Foreskin melanocyte (primary cell): ENCODE measurements at places on chromosomes 1 and 21.

DNA sequence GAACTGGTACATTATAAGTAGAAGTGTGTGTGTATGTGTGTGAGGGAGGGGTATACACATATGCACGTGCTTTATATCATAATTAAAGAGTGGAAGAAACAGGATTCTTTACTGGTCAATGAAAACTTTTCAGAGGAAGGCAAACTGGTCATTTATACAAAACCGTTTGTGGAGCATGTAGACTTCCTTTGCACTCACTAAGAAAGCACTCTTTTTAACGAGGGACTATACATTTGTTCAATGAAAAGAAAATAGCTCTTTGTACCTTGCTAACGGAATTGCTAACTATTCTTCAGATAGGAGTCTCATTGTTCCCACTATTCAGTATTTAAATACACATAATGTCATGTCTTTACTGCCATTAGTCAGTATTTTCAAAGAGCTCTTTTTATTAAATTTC lies 219.3 kb downstream of the ST6GALNAC3 start:
- peak; percentile 43 for DNase-seq

- no peak for DNase-seq
Observed at GRCh38 chr1:22562584-22563583, at the start of gene EPHA8. EPHA8 (plus strand) TSS chr1:22563489; CDS start chr1:22563636, 147 bp downstream.

DNA sequence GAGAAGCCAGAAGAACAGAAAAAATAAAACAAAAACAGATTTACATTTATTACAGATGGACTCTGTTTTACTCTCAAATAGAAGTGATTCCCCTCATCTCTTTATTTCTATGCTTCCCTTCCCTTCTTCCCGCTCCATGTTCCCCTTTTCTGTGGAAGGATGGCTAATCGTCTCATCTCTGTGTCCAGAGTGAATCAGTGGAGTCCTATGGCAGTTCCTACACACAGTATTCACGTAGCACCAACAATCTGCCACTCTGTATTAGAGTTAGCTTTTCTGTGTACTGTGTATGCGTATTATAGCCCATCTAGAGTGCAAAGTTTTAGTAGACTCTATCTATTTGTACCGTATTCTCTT lies 6.8 kb upstream of the ERO1B start:
- no peak for DNase-seq

GRCh38 chr1:67771749-67772148 lies 61.5 kb downstream of the GNG12 start:
- DNase-seq, result no peak

GRCh38 chr1:153683854-153684253 lies 5.4 kb downstream of the NPR1 start:
- no peak for DNase-seq

DNA sequence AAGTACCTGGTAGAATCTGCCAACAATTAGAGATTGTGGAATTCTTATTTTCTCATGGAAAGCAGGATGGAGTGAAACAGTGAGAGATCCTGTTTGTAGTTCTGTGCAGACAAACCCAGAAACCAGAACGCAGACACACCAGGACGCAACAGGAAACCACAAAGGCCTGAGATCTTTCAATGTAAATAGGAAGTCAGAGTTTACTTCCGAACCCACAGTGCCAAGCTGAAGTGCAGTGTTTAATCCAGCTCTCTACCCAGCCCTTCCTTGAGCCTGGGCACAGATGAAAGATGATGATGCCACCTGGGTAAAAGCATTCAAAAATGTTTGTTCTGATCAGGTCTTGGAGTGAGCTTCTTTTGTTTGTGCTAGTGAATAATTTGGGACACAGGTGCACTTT lies 244.2 kb upstream of the HOOK1 start:
- DNase-seq, result no peak

- no peak for DNase-seq
Observed at GRCh38 chr1:172905452-172905851, 145.3 kb downstream of the TNFSF18 start.

DNA sequence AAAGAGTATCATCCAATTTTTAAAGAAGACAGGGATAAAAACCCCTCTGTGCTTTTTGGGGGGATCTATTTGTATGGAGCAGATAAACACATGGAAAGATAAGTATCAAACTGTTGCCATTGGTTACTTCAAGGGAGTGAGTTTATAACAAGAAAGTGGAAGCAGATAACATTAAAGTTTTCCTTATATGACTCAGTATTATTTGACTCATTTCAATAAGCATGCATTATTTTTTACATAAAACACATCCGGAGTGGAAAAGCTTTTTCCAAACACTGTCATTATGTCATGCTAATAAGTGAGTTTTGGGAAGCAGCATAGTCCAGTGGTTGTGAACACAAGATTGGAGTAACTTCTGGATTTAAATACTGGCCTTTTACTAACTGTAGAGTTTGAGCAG lies 452.2 kb downstream of the LTN1 start:
- no peak for DNase-seq

GRCh38 chr1:190476321-190476720 lies 1.3 kb downstream of the BRINP3 start:
- DNase-seq, result no peak

DNA sequence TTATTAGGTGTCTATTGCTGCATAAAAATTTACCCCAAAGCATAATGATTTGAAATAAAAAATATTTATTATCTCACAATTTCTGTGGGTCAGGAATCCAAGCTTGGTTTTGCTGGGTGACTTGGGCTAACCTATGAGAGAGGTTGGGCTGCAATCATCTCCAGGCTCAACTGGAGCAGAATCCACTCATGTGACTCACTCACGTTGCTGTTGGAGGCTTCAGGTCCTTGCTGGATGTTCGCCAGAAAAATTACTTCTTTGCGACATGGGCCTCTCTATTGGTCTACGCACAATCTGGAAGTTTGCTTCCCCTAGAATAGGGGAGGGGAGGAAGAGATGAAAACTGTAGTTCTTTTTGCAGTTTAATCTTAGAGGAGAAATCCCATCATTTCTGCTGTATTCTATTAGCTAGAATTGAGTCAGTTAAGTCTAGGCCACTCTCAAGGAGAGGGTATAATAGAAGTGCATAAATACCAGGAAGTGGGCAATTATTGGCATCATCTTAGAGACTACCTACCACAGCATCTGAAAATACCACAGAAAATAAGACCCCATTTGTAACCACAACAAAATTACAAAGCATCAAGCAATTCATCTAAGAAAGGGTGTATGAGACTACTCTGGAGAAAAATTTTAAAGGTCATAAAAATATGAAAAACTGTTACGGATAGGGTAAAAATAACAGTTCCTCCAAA lies 5.7 kb upstream of the FASLG start:
- no peak for DNase-seq

DNA sequence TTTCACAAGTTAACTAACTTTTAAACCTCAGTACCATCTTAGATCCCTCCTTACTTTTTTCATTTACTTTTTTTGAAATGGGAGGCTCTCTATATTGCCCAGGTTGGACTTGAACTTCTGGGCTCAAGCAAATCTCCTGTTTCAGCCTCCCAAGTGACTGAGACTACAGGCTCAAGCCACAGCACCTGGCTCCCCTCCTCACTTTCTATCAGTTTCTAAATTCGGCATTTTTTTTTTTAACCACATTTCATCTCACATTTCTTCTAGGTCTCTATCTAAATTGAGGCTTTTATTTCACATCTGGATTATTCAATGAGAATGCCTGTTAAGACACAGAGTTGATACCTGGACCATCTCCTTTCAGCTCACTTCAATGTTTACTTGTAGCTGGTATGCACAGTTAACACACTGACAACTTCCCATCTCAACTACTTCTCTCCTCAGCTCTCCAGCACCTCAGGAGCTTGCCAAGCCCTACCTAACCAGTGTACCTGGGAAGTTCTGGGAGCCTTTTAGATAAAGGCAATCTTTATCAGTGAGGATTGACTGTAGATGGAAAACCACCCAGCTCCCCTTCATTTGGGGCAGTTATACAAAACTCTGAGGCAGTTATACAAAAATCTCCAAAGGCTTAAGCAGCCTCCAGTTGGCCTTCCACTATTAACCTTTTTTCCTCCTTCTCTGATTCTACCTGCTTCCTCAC lies 3.4 kb downstream of the USP33 start:
- DNase-seq, result no peak

DNA sequence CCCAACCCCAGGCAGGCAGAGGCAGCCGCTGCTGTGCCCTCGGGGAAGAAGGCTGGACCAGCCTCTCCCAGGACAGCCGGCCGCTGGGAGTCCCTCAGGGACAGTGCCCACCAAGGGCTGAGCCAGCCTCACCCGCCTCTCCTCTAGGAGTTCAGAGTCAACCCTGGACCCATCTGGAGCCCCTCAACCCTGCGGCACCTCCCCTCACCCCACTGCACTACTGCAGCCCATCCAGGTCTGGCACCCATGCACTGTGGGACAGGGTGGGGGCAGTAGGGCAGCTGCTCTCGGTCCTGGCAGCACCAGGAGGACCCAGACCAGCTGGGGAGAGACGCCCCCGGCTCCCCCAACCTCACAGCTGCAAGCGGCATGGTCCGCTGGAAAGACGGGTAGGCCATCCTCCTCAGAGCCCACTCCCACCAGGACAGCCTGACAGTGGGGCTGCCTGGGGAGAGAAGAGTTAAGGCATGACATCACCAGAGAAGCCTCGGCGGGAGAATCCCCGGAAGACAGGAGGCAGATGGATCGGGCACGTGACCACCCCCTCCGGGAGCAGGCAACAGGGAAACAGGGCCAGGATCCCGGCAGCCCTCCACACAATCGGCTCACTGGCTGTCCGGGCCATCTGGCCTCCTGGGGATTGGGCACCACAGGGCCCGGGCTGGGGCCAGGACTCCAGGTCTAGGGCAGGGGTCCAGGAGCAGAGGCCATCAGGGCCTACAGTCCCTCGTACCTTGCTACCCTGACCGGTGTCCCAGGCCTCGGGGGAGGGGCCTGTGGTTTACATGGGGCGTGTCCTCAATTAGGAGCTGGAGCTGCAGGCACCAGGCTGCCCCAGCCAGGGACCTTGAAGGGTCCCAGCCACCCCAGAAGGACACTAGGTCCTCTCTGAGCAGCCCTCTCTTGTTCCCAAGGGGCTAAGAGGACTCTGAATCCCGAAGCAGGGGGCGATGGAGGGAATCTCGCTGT lies 3.1 kb downstream of the ACAP3 start:
- DNase-seq, result peak; percentile 75

DNA sequence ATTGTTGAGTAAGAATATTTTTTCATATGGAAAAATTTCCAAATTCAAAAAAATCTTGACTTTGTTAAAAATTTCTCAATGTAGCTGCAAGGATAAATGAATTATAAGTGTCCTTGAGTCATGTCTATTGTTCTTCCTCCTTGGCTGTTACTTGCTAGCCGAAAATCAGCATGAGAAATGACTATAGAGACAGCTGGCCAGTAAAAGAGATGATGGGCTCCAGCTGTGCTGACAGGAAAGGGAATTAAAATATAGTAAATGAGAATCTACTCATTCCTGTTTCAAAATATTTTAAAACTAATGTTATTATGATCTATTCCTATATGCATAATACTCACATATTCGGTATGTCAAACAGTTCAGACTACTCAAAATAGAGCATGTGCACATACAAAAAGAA lies 1292.6 kb downstream of the BRINP3 start:
- no peak for DNase-seq

DNA sequence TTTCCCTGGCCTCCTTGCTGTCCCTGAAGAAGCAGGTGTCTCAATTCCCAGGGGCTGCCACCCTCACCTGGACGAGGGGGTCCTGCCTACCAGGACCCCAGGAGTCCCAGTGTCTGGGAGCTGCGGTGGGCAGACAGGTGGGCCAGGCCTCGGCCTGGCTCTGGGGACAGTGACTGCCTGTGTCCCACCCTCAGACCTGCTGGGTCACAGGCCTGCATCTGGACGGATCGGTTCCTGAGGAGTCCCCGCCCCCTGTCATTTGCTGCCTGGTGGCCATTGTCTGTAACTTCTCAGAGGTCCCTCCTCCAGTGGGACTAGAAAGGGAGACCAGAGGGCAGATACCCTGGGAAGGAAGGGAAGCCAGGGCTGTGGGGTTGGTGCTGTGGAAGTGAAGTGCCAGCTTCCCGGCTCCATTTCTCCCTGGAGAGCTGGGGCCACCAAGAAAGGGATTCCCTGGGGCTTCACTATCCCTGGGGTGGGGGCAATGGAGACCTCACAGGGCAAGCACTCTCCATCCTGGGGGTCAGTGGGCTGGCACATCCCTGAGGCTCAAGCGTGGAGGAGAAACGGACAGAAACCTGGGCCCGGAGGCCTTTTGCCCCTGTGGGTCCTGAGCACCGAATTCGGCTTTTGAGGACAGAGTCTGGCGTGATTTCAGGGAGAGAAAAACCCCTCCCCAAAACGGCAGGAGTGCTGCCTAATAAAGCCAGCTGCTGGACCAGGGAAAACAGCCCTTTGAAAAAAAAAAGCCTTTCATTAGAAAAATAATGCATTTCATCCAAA lies 157.3 kb downstream of the PEX14 start:
- DNase-seq, result no peak

- DNase-seq, result no peak
Observed at GRCh38 chr1:195054217-195054687, 1554.0 kb downstream of the KCNT2 start.

- no peak for DNase-seq
Observed at GRCh38 chr1:206709772-206710459, 25.2 kb downstream of the MAPKAPK2 start.

- DNase-seq, result no peak
Observed at GRCh38 chr21:35428489-35428888, 379.4 kb upstream of the RUNX1 start.

DNA sequence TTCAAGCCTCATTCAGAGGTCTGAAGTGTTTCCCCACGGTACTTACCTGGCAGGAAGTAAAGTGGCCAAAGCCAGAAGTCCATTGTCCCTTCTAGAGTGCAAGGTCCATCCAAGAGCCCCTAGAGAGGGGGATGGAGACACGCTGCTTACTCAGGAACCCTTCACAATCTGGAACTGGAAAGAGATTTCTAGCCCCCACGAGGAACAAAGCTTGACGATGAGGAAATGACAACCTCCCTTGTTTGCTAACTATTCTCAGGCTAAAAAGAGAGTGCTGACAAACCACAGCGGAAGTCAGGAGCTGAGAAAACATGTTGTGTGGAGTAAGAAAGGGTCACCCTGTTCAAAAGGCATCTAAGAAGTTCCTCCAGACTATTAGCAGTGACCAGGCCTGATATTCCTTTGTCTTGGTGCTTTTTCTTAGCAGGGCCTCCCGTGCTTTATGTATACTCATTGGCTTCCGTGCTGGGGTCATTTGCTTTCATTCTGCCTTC lies at the start of gene FCMR:
Gene FCMR (minus strand): TSS at position 170 of the 494 bp plus-strand sequence. CDS start 87 bp downstream, at position 83.
- no peak for DNase-seq

DNA sequence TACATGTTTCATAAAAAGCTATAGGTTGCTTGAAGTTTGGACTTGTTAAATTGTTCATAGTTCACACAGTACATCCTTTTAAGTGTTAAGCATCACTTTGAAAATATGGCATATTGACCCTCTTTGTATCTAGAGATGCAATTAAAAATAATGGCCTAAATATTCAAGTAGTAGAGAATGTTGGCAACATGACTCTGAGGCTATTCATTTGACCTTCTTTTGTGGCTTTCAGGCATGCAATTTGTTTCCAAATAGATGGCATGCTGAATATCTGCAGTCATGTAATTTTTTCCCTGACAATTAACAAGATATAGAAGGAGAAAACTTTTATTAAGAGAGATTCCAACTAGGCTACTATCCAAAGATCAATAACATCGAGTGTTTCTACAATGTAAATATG lies 230.5 kb upstream of the ZRANB2 start:
- peak; percentile 56 for DNase-seq
